ENCODE measurements at places on chromosomes 6 and 20.

DNA sequence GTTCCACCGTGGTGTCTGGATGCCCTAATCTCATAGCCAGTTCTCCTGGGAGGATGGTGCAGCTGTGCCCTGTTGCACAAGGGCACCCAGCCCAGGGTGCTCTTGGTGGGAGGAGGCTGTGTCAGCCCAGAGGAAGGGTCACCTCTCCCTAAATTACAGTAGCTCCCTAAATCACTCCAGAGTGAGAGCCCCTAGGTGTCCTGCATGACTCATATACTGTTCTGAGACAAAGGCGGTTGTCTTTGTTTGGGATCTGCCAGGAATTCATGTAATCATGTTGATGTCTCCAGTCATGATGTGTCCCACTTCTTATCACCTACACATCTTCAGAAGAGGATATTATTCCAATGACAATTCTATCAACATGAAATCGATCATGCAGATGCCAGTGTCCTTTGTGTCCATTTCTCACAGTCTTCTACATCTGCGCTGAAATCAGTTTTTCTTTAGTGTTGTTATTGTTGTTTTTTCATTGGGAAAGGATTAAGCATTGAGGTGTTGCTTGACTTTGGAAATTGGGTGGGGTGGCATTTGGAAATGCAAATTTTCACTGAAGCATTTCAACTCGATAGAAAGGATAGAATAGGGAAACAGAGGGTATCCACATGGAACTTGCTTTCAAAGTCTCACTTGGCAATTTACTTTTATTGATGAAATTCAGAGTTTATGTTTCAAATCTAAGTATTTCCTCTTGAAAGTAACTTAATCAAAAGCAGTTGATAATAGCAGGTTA lies 19.5 kb downstream of the PERP start:
- DNase-seq = no peak

DNA sequence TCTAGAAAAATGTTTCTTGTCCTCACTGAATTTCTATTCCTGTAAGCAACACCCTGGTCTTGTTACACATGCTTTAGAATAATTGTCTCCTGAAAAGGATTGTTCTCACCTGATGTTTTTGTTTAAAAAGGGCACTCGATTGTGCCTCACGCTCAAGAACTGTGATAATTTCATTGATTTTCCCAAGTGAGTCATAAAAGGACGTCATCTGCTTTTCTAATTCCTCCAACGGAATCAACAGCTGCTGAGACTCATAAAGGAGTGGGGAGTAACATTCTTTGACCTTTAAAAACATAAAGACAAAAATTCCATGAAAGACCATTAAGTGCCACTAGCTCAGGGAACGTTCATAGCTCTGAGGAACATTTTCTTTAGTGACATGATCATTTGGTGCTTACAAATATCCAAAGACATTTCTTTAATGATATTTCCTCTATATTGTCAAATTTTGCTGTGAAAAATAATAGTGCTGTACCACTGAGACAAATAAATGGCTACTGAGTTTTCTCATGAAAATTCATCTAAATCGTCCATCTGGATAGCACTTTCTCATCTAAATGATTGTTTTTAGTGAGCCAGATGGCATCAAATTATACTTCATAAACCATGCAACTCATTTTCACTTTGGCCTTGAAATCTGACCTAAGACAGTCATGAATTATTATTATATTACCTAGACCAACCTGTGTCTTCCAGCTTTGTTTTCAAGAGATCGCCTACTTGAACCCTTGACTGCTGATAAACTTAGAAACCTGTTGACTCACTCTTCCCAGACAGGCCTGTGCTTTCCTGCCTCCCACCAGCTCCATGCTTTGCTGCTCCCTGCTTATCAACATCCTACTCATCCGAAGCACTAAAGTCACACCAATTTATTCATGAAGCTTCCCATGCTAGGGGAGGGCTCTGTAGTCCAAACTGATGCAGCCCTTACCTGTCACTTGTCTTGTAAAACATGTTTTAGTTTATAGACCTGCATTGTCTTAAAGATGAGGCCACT lies 178.2 kb downstream of the SYNE1 start:
- no peak for DNase-seq

GRCh38 chr6:72626126-72626525 lies 4.3 kb downstream of the KCNQ5 start:
- DNase-seq = no peak

- DNase-seq = no peak
Observed at GRCh38 chr6:26594730-26595632, 1.8 kb upstream of the ABT1 start.

- no peak for DNase-seq
Observed at GRCh38 chr20:32749914-32750637, 6.8 kb upstream of the COMMD7 start.

GRCh38 chr6:34906826-34907225 lies 17.8 kb downstream of the ANKS1A start:
- DNase-seq = no peak

GRCh38 chr20:24337069-24337468 lies 132.4 kb upstream of the SYNDIG1 start:
- peak; percentile 29 for DNase-seq

GRCh38 chr20:51654060-51654459 lies 111.5 kb upstream of the NFATC2 start:
- DNase-seq = no peak

DNA sequence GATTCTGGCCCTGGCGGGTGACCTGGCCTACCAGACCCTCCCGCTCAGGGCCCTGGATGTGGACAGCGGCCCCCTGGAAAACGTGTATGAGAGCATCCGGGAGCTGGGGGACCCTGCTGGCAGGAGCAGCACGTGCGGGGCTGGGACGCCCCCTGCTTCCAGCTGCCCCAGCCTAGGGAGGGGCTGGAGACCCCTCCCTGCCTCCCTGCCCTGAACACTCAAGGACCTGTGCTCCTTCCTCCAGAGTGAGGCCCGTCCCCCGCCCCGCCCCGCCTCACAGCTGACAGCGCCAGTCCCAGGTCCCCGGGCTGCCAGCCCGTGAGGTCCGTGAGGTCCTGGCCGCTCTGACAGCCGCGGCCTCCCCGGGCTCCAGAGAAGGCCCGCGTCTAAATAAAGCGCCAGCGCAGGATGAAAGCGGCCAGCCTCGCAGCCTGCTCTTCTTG lies 868 bp upstream of the SLC2A4RG start:
- DNase-seq = no peak

DNA sequence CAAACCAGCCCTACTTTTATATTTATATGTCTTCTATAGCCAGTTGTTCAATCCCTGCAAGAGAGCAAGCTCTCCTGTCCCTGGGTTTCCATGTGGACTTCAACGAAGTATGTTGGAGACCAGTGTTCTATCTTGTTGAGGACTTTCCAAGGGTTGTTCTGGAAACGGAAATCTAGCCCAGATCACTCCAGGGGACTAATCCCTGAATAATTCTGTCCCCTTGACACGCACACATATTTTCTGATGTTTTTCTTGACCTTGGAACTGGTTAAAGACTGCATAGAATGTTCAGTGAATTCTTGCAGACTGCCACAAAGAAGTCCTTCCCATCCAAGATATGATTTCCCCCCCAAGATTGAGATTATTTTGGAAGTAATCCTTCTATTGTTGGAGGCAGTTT lies 9.5 kb upstream of the MYLK2 start:
- no peak for DNase-seq

DNA sequence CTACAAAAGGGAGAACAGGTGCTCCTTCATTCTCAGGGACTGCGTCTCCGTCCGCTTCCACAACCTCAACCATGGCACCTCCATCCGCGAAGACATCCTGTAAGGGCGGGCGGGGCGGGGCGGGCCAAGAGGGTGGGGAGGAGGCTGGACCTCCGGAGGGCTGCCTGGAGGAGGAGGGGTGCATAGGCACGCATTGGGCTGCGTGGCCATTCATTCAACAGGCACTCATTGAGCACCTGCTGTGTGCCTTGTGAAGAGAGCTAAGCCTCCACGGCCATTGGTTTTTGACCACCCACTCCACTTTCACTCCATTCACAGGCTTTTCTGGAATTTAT lies 435 bp downstream of the ZSWIM3 start:
- DNase-seq = no peak

DNA sequence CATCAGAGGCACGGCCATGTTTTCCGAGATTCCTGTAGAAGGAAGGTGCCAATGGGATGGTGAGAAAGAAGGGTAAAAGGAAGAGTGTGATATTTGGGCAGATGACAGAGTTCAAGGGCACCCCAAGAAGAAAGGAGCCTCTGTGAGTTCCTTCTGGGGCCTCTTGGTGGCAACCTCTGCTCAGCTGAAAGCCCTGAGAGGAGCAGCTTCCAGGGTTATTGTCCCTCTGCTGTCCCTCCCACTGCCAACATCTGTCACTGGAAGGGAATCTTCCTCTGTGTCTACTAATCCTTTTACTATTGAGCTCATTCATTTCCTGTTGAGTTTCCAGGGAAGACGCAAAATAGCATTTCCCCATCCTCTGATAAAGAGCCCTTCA lies 40.0 kb upstream of the KCNK16 start:
- peak; percentile 42 for DNase-seq

DNA sequence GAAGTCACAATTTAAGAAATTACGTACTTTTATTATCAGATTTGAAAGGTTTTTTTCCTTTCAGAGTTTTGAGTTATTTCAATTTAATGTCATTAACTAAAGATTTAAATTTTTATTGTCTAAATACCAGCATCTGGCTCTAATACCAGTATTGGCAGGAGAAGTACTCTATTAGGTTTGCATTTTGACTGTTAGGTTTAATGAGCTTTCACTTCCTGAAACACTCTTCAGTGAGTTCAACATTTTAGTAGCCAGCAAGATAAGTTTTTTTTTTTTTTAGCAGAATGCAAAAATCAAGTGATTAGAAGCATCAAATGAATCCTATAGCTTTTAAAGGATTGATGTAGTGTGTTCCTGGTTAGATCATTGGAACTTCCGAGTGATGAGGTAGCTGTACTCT lies 34.0 kb upstream of the SCGN start:
- DNase-seq = no peak

GRCh38 chr6:139882977-139883728 lies 508.7 kb upstream of the CITED2 start:
- no peak for DNase-seq

- DNase-seq = peak; percentile 18
Observed at GRCh38 chr20:11675920-11676629, 241.6 kb upstream of the BTBD3 start.

DNA sequence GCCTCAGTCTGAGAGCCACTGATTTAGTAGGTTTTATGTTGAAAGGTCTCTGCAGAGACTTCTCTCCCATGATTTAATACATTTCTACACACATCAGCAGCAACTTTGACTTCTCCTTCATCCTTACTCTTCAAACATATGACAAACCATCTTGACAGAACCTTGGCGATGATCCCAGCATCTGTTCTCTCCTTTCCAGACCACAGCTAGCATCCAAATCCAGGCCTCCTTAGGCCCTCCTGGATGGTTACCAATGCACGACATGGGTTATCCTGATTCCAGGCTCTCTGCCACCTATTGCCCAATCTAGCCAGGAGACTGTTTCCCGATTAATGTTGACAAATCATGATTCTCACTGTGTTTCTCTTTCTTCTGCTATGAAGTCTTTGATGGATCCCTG lies 16.8 kb downstream of the LAMA4 start:
- DNase-seq = peak; percentile 59

GRCh38 chr20:57772349-57772964 lies 62.6 kb upstream of the PMEPA1 start:
- DNase-seq = peak; percentile 82

- DNase-seq = no peak
Observed at GRCh38 chr6:115004982-115005381, 662.2 kb upstream of the HS3ST5 start.

DNA sequence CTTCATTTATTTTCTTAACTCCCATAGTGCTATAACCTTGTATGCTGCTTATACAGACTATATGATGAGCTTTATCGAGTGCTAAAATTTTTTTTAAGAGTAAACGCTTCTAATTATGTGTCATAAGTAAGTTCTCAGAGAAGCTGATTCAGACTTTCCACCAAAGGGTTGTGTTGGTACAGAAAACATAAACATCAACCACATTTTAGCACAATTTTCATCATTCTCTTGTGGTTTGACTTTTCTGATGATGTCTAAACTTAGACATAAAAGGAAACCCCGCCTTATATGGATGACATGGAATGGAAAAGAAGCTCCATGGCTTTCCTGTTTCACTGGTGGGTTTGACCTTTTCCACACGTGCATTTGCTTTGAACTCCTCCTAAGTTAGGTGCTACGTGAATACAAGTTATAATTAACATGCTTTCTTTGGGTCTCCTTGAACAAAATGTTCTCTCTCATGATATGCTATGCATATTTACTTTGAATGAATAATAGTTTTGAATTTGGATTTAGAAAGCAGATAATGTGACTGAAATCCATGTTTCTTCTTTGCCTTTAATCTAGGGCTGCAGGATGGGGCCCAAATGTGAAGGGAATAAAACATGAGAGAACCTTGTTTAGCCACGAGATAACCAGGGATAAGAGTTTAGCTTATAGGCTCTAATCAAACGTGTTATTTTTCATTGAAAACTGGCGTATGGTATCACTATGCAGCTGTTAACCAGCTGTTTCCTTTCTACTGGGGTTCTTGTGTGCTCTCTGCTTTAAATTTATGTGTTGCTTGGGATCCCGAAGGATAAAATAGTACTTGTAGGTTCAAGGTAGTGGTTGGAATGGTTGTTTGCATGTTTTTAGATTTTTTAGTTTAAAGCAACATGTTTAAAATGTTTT lies 127.1 kb upstream of the AHI1 start:
- no peak for DNase-seq

DNA sequence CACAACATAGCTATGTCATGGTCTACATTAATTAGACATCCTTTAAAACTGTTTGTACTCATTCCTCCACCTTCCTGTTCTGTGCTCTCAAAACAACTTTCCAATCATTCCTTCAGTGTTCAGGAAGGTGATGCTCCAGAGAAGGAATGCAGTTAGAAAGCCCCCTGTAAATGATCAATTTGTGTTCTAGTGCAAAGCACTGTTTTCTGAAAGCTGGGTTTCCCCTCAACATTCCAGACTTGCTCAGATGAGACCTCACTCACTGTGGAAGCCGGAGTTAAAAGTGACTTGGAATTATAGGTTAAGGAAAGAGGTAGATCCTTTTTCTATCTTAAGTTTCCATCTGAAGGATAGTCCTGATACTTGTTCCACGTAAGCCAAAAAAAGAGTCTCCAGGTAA lies 95.9 kb downstream of the BMP2 start:
- no peak for DNase-seq

DNA sequence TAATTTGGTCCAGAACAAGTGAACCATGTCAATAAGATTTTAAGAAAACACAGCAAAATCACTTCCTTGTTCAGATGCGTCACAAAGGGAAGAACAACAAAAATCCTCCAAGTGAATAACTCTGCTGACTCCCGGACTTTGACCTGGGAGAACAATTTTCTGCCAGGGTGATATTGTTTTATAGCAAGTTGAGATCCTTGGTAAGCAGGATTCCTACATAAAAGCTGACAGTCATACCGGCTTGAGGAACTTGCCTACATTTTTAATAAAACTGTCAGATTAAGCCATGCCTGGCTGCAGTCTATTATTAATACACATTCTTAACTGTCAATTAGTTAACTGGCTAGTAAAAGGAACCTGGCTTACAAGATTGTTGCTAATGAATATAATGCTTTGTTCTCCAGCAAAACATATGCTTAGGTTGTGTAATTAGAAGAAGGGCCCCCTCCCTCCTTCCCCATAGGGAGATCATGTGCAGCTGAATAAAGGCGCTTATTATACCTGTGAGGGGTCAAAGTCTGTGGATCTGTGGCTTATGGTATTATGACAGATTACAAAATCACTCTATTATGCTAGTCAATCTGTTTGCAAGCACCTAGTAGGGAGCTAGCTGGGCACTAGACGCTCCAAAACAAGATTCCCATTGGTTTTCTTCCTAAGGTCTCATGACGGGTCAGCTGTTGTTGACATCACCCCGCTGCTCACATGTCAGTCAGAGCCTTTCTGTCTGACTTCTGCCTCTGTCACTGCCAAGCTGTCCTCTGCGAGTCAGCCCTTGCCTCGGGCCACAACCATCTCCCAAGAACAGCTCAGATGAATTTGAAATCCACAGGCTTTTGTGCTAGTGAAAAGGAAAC lies 44.6 kb upstream of the SEC63 start:
- no peak for DNase-seq

All from GM03348 (cell line).